Esophagus squamous epithelium (tissue), 5 donors: ENCODE measurements at places on chromosomes 3 and 15. TPM values are rescaled to one million over a fixed set of nuclear protein-coding genes. Genes with fewer than 3 reads are reported as not detected.

GRCh38 chr3:89113893-89114840, 6.7 kb downstream of the EPHA3 start:
- no peak for DNase-seq
- peaks cover 25% of the 10 kb centered on the region for H3K27me3 ChIP-seq
- no peaks in the 10 kb centered on the region for H3K36me3 ChIP-seq
- peak overlapping the region; percentile 25 for H3K4me3 ChIP-seq

Gene STAC
- total RNA-seq = 0.15 TPM

DNA sequence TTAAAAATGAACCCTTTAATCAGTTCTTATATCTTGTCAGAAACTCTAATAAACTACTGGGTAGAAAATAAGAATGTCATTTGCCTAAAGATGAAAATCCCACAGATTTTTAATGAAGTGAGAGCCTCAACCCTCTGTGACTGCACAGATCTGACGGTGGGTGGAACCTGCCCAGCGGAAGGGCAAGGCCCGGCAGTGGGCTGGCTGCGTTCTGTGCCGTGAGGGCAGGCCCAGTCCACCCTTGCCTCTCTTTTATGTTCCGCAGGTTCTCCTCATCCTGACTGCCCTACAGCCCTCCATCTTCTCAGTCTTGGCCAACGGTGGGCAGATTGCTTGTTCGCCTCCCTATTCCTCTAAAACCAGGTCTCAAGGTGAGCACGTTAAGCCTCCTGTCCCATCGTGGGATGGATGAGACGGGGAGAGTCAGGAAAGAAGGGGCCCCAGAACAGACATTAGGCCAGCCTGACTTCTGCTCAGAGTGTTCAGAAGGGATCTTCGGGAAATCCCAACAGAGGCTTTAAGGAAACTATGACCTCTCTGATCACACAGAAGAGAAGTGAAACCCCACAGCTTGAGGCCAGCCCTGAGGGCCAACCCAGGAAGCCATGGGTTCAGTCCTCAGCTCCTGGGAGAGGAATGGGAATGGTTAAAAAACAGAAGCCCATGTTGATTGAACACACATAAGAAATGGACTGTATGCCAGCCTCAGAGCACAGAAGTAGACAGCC, 16.0 kb downstream of the SLC51A start:
- no peak overlapping the region for H3K4me3 ChIP-seq
- H3K27me3 ChIP-seq = no peaks in the 10 kb centered on the region
- DNase-seq = no peak
- no peak overlapping the region for H3K27ac ChIP-seq
- no peaks in the 10 kb centered on the region for H3K4me1 ChIP-seq

DNA sequence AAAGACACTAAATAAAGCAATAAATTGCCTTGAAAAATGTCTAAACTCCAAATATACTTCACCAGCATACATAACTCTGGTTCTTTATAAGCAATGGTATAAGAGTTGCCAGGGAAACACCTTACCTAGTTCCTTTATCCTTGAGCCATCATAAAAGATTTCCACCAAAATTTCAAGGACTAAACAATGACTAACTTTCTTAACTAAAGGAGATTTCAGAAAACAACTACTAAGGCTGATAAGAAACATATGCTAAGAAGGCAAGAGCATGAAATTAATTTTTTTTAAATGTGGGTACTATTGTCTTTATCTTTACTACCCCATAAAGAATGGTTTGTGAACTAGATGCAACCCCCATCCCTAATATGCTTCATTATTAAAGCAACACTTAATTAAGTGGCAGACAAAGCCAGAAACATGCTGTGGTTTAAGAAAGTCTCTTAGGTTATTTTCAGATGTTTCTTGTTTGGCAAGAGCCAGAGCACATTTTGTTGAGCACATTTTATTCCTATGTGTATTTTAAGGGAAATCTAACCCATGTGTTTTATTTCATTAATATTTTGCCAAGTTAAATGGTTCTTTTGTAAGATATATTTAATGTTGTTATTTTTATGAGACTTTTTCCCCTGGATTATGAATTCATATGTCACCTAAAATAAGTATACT, 17.4 kb upstream of the VEPH1 start:
- DNase-seq = no peak
- no peak overlapping the region for H3K4me3 ChIP-seq
- peak overlapping the region; percentile 19 for H3K27ac ChIP-seq
- H3K4me1 ChIP-seq = no peaks in the 10 kb centered on the region

DNA sequence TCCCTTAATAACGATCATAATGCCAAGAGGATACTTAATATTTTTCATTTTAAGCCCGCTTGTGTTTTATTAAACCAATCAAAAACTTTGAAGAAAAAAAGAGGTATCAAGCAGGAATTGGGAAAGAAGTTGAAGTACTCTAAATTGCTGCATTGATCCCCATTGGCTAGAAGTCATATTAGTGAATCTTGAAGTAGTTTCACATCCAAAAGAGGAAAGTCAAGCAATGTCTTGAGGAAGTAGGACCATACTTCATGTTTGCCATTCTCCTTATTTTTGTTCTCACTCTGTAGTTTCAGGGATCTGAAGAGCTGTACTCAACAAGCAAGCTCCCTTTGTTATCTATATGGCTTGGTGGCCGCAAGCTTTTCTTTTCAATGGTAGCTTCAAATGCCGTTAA, 2.2 kb downstream of the SCAANT1 start:
- peaks cover 13% of the 10 kb centered on the region for H3K4me1 ChIP-seq
- no peaks in the 10 kb centered on the region for H3K36me3 ChIP-seq
- DNase-seq = no peak
- H3K27ac ChIP-seq = no peak overlapping the region
- H3K27me3 ChIP-seq = no peaks in the 10 kb centered on the region
